ENCODE measurements at places on chromosomes 16 and 17.

DNA sequence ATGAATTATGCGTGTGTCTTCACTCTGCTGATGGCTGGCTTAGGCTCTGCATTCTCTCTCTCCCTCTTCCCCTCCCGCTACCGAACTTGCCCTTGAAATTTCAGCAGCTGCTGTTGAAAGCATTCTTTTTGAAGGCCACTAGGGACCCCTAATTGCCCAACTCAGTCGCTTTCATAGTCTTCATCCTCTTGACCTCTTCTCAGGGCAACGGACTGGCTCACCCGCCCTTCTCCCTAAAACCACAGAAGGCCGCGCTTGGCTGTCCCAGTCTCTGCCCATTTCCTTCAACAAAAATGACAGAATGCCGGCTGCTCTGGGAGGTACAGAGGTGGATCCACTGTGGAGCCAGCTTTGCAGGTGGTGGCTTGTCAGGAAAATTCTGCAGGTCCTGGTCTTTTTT, 21.0 kb upstream of the FMNL1 start:
- DNase-seq = no peak

DNA sequence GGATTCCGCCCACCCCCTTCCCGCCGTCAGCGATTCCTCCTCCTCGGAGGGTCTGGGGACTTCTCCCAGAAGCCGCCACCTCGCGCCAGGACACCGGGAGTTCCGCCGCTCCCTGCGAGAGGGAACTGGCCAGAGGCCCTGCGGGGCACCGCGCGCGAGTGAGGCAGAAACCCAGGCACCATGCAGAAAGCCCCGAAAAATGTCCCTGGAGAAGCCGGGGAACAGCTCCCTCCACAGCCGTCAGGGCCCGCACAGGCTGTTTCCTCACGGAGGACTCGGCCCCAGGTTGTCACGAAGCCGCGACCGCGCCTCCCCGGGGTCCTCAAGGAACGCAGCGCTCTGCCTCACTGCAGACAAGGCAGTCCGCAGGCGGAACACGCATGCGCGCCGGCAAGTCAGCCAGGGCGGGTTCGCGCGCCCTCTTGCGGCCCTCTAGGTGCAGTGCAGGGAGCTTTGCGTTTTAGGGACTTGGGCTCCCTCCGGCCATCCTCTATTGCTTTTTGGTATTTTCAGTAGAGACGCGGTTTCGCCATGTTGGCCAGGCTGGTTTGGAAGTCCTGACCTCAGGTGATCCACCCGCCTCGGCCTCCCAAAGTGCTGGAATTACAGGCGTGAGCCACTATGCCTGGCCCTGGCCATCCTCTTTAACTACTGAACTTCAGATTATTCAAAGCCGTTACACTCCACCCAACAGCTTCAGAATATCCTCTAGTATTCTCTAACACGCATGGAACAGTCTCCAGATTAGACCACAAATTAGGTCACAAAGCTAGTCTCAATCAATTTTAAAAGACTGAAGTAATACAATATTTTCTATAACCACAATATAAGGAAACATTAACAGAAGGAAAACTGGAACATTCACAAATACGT, 20.3 kb upstream of the ZNF287 start:
- DNase-seq = peak; percentile 87

GRCh38 chr16:88355389-88356123, 27.2 kb upstream of the ZNF469 start:
- DNase-seq = no peak

DNA sequence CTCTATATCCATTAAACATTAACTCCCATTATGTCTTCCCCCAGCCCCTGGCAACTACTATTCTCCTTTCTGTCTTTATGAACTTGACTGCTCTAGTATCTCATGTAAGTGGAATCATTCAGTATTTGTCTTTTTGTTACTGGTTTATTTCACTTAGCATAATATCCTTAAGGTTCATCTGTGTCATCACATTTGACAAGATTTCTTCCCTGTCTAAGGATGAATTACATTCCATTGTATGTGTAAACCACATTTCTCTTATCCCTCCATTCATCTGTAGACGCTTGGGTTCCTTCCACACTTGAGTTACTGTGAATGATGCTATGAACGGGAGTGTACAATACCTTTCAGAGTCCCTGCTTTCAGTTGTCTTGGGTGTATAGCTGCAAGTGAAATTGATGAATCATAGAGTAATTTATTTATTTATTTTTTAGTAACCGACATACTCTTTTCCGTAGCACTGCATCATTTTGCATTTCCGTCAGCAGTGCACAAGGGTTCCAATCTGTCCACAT, 399.7 kb upstream of the RBFOX1 start:
- no peak for DNase-seq

- DNase-seq = no peak
Observed at GRCh38 chr16:13084331-13084730, 182.9 kb downstream of the SHISA9 start.

DNA sequence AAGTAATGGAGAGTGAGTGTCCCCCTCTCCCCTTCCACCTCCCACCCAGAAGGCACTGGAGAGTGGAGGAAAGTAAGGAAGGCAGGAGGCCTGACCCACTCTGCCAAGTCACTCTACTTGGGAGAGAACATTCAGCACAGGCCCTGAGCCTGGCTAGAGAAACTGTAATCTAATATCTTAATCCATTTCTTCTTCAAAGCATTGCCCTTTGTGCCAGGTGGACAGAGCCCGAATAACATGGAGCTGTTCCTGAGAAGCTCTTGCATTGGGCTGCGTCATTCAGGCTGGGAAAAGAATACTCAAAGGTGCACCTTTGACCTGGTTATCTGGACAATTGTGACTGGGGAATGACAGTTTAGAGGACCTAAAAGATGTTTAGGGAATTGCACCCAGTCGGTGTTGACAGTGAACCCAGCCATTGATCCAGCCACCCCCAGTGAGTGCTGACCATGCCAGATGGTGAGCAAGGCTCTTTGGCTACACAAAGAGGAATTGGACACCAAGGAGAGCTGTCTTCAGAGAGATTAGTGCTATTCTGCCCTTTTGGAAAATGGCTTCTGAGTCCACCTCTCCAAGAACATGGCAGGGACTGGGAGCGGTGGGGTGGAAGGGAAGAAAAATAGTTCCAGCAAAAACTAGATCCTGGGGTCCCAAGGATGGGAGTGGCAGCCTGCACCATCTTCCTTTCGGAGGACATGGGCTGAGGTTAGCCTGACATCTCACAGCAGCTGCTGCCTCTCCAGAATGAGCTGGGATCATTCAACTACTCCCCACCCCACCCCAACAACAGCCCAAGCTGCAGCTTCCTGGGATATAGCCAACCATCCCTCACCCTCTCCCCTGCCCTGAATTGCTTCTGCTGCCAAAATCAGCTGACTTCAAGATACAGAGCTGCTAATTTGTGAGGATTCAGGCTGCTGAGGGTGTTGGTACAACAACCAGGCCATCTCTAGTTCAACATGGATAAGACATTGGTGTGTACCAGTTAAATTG, 11.6 kb upstream of the NOG start:
- DNase-seq = no peak
